ENCODE measurements at places on chromosomes 3 and 15.

- DNase-seq: no peak
- no peak overlapping the region for H3K27ac ChIP-seq
- peaks cover 14% of the 10 kb centered on the region for H3K4me1 ChIP-seq
- H3K27me3 ChIP-seq: no peaks in the 10 kb centered on the region
- H3K4me3 ChIP-seq: no peak overlapping the region
These were observed 8.3 kb upstream of the CLEC3B start for GRCh38 chr3:45017821-45018220.

- H3K27me3 ChIP-seq: no peaks in the 10 kb centered on the region
- peaks cover 8% of the 10 kb centered on the region for H3K4me1 ChIP-seq
- H3K27ac ChIP-seq: no peak overlapping the region
These were observed 28.6 kb downstream of the USP4 start for GRCh38 chr3:49311283-49311682.

GRCh38 chr3:181454451-181455027, 257.2 kb upstream of the SOX2 start:
- H3K36me3 ChIP-seq: no peaks in the 10 kb centered on the region
- H3K4me3 ChIP-seq: no peak overlapping the region
- no peak overlapping the region for H3K27ac ChIP-seq
- H3K27me3 ChIP-seq: no peaks in the 10 kb centered on the region
- no peaks in the 10 kb centered on the region for H3K4me1 ChIP-seq
- DNase-seq: no peak

GRCh38 chr3:195914648-195915473, 6.5 kb upstream of the TNK2 start:
- H3K27ac ChIP-seq: peak overlapping the region; percentile 72
- H3K4me1 ChIP-seq: peaks cover 21% of the 10 kb centered on the region
- no peaks in the 10 kb centered on the region for H3K36me3 ChIP-seq
- H3K4me3 ChIP-seq: peak overlapping the region; percentile 1
- peak; percentile 97 for DNase-seq

DNA sequence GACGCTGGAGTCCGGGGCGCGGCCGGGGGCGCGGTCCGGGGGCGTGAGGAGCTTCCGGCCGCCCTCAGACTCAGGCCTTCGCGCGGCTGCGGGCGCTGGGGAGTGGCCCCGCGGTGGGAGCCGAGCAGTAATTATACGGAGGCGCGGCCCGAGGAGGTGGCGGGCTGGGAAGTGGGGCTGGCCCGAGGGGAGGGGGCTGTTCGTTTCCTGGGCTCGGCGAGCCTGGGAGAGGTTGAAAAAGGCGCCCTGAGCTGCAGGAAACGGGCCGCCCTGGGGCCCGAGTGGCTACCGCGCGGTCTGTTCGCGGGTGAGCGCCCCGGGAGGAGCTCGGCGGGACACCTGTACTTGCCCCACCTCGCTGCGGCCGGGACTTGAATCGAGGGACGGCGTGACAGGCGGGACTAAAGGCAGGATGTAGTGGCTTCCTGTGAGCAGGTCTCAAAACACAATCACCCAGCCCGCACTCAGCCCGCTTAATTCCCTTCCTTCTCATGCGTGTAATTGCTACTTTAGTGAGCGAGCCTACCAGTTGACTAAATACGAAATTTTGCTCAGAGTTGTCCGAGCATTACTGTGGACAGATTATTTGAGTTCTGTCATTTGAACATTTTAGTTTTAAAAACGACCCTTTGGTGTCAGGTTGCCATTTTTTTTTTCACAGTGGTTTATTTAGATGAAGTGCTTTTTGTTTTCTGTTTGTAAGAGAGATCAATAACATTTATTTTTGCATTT, 860 bp downstream of the RASA2 start:
- peak; percentile 96 for DNase-seq
- H3K27me3 ChIP-seq: peaks cover 2% of the 10 kb centered on the region
- peaks cover 58% of the 10 kb centered on the region for H3K4me1 ChIP-seq
- H3K36me3 ChIP-seq: peaks cover 23% of the 10 kb centered on the region
- H3K27ac ChIP-seq: peak overlapping the region; percentile 92
- H3K4me3 ChIP-seq: peak overlapping the region; percentile 92

DNA sequence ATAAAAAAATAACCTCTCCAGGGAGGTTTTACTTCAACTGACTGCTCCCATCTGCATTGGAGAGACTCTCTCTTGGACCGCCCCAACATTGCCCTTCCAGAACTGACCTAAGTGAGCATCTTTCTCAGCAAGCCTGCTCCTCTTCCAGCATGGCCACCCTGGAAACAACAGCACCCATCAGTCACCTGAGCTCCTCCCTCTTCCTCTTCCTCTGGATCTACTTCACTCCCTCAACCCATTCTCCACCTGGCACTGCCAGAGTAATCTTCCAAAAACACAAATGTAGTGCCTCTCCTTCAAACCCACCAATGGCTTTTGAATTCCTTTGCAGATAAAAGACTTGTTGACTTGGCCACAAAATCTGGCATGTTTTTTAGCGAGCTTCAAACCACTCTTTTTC, 128.8 kb upstream of the NR2F2 start:
- DNase-seq: no peak
- H3K36me3 ChIP-seq: no peaks in the 10 kb centered on the region
- H3K4me3 ChIP-seq: no peak overlapping the region

GRCh38 chr3:134796281-134797056, 1.4 kb downstream of the EPHB1 start:
- H3K27me3 ChIP-seq: peaks cover 63% of the 10 kb centered on the region
- H3K27ac ChIP-seq: no peak overlapping the region
- peaks cover 16% of the 10 kb centered on the region for H3K4me1 ChIP-seq

All from activated CD4-positive, alpha-beta T cell treated with anti-CD3 and anti-CD28 coated beads, Interleukin-2, amount 10 ng/mL, durations not matched to agents 24 days and 14 days (primary cell).